CD4-positive, alpha-beta T cell treated with Interleukin-6 for 4 hours (primary cell): ENCODE measurements at places on chromosomes 3 and 15.

- DNase-seq: no peak
These were observed 74.6 kb upstream of the ACAD9 start for GRCh38 chr3:128804811-128805155.

DNA sequence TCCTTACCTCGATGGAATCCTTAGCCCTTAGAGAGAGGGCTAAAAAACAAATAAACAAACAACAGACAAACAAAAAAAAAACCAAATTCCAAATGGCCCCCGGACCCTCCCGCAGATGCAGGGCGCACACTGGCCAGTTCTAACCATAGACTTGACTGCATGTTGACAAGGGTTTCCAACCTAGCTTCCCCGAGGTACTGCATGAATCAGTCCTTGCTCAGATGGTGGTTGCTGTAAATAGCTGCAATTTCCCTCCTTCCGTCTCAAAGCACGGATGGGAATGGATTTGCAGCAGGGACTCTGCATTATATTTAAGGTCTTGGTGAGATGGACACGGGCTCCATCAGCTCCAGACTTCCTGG, 162.8 kb downstream of the CD47 start:
- DNase-seq: no peak

- DNase-seq: peak; percentile 90
These were observed at the start of gene TWF2 for GRCh38 chr3:52238761-52239701. TWF2 (minus strand) TSS chr3:52239158; CDS start chr3:52239016, 142 bp downstream.

DNA sequence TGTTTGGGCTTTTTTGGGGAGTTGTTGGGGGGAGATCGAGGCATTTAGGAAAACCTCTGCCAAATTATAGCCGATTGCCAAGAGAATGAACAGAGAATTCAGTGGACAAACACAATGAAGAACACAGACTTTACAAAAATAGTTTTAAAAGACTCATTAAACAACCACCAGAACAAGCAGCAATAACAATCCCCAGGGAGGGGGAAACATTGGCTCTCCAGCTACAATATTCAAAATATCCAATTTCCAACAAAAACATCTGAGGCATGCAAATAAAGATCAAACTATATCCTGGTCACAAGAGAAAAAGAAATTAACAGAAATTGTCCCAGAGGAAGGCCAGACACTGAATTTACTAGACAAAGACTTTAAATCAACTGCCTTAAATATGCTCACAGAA, 24.5 kb upstream of the ANKRD28 start:
- no peak for DNase-seq

DNA sequence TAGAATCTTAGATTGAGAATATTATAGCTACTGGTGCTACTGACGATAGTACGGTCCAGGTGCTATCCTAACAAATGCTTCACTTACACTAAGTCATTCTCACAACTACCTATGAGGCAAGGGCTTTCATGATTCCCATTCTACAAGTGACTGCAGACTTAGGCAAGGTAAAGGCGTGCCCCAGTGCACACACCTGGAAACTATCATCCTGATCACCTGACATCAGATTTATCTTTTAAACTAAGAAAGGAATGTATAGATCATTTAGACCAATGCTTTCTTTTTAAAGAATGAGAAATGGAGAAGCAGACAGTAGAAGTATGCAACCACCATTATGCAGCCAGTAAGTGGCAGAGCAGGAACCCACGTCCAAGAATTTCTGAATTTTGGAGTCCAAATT, 59.2 kb upstream of the LRRN1 start:
- DNase-seq: no peak

DNA sequence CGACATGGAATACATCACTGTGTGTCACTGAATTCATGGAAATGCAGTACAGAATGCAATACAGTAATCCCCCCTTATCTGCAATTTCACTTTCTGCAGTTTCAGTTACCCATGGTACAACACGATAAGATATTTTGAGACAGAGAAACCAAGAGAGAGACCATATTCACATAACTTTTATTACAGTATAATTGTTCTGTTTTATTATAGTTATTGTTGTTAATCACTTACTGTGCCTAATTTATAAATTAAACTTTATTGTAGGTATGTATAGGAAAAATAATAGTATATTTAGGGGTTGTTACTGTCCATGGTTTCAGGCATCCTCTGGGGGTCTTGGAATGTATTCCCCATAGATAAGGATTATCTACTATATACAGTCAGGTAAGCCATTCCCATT, 61.8 kb downstream of the MBNL1 start:
- DNase-seq: no peak

GRCh38 chr3:73752338-73752737, 127.6 kb upstream of the PDZRN3 start:
- no peak for DNase-seq

DNA sequence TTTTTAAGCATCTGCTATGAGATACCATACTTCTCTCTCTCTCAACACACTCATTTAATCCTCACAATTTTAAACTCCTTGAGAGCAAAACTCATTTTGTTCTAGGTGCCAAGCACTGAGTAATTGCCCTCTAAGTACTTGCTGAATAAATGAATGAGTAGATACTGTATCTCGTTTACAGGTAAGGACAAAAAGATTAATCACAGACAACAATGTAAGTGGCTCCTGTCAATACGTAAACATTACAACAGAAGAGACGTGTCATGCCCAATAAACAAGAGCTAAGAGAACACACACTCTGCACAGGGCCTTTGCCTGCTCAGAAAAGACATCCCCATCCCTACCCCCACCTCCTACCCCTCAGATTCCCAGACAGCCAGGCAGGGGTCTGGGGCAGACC, 59.8 kb downstream of the CHSY1 start:
- DNase-seq: no peak

DNA sequence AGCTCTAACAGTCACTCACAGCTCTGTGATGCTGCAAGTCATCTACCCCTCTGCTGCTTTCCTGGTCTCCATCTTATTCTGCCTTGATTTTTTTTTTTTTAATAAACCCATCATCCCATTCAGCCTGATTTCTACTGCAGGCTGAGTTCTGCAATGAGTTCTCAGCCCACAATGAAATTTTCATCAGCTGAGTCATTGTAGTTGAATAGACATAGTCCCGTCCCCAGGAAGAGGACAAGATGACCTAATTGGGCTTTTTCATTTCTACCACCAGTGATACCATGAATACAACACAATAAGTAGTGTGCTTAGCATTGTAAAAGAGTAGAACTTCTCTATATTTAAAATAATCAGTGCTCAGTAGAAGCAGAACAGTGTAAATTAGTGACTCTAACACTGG, 59.3 kb downstream of the C3orf85 start:
- no peak for DNase-seq

DNA sequence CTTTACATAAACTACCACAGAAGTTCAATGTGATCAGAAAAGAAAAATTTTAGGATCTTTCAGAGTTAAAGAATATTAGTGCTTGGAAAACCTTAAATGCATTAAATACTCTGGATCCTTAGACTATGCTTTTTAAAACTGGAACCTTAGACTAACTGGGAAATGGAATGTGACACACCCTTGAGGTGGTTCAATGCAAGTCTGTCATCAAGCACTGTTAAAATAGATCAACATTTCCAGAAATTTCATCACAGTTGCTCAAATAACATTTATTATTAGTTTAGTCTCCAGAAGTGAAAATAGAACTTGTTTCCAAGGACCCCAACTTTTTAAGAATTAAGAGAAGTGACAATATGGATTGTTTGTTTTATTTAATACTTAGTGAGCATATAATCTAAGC, 71.8 kb downstream of the GAP43 start:
- no peak for DNase-seq

DNA sequence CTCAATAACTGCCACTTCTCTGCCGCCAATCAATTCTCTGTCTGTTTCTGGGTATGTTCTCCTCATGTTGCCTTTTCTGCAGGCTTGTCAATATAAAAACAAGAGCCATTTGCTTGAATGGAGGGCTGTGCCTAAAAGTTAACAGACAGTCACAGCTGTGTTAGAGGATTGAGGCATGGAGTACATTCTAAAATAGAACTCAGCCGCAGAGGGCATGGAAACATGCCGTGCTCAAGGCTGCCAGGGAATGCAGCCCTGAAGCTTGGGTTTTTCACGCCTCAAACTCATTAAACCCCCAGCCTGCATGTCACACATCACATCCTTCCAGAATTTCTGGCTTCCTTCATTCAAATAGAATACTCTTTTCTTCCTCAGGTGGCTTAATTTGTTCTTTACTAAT, 166.6 kb downstream of the TPRG1 start:
- DNase-seq: no peak

GRCh38 chr3:115397433-115397832, 225.9 kb upstream of the GAP43 start:
- DNase-seq: no peak
